ENCODE measurements at places on chromosomes 6 and 20.
A peak's percentile ranks its signal among the peaks of the same experiment; 100 is the strongest.

DNA sequence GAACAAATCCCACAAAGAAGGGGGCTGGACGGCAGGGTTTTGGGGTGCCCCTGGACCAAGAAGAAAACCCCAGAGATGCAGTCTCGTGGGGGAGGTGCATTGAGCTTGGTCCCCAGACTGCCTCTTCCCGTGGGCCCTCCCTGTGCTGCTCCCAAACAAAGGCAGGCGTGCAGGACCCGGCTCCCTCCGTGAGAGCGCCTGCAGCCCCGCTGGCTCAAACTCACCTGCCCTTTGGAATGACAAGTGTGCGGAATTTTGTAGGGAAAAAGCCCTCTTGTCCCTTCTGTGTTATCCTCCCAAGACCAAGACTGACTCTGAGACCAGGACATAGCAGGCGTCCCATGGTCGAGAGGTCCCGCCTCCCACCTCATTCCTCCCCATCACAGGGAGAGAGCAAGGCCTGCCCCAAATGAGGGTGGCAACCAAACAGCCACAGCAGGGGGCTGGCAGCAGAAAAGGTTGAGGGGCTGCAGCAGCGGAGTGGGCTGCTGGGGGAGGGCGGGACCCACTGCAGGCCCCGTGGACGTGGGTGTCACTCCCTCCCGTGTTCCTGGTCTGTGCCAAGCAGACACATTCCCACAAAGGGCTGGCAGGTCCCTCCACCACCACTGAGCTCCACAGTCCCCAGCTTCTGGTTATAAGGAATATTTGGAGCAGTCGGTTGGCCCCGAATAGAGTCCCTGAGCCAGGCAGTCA lies 5.6 kb upstream of the FRMD1 start:
- DNase-seq = no peak

DNA sequence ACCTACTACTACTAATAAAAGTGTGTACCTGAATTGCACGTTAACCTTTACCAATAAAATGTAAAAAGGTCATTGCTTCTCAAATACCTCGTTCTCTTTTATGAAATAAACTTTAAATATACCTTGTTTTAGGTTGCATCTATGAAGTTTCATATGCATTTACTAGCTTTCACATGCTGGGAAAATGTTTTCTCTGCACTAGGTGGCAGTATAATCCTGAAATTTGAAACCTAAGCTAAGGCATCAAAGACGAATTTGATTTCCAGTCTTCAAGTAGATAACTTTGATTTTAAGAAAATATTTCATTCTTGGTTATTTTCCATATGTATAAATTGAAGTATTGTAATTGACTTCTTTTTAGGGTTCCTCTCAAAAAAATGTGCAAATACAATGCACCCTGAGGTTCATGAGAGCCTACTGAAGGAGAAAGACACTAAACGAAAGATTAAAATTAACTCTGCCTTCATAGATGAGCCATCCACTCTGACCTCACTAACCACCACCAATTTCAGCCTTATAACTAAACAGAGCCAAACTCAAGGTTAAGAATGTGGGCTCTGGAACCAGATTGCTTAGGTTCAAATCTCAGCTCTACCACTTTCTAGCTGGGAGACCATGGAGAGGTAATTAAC lies 7.3 kb upstream of the COL9A1 start:
- peak; percentile 63 for DNase-seq

- no peak for DNase-seq
Measured at GRCh38 chr20:22475662-22476061, 108.7 kb downstream of the FOXA2 start.

DNA sequence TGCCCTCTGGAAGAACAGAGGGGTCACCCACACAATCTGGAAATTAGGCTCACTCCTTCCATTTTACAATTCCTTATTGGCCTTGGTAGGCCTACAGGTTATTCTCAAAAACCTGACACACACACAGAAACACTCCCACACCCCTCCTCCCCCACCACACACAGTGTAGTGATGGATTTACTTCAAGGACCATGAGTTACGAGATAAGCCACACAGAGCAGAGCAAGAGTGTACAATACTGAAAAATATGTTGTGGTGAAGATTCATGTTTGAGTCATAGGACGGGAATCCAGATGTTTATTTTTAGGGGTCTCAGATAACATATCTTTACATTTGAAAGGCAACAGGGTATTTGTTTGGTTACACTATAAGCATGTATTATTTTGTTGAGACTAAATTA lies 291.9 kb downstream of the PLCB1 start:
- DNase-seq = no peak

DNA sequence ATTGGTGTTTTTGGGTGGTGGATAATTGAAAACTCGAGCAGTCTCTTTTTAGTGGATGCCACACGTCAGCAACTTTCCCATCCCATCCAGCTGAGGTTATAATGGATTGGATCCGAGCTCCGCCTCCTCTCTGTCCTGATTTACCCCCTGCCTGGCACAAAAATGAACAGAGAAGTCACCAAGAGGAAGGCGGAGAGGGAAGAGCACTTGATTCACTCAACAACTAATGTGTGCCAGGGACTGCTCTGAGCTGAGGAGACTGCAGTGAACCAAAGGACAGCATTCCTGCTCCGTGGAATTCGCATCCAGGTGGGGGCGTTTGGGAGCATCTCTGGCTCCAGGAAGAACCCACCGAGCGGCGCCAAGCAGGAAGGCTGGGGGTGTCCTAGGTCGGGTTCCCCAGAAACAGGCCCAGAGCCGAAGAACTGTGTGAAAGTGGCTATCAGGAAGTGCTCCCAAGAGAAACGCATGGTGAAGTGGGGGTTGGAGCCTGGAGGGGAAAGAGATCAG lies 95.8 kb upstream of the NAA20 start:
- DNase-seq = no peak

DNA sequence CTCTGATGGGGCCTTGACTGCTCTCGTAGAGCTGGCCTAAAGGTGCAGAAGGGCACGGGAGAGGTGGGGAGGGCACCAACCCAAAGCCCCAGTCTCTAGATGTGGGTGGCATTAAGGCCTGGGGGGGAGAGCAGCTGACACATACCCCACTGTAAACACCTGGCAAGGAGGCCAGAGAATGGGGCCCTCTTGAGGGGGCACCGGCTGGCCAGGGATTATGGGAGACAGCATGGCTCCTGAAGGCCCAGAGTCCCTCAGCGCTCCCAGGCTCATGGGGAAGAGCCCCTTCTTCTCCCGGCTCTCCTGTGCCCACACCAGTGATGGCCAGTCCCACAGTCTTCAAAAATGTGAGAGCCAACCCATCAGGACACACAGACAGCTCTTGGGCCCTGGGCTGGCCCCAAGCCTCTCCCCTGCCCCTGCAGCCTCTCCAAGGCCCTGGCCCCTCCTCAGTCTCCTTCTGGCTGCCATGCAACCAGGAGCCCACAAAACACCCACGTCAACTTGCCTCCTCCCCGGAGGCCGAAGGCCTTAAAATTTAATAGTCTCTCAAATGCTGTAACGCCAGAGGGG lies 58.2 kb upstream of the FOXP4 start:
- DNase-seq = no peak

DNA sequence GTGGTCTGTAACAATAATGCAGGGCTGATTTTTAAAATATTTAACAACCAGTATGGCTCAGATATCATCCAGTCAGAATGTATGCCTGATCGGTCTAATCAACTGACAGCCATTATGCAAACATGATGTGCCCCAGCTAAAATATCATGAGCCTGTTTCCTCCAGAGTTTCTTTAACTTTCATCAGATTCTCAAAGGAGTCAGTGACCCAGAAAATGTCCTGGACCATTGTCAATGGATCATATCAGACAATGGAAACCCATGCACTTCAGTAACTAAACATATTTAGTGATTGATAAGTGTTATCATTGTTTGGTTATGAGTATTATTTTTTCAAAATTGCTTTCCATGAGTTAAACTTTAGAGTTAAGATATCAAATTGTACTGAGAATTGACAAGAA lies 173.5 kb downstream of the LMBRD1 start:
- DNase-seq = no peak

GRCh38 chr20:25437153-25437581 lies 29.7 kb downstream of the GINS1 start:
- peak; percentile 23 for DNase-seq
